ENCODE measurements at places on chromosomes 7 and 10.
A peak's percentile ranks its signal among the peaks of the same experiment; 100 is the strongest.

GRCh38 chr7:139895141-139895829, 66.2 kb downstream of the TBXAS1 start:
- no peak for DNase-seq

DNA sequence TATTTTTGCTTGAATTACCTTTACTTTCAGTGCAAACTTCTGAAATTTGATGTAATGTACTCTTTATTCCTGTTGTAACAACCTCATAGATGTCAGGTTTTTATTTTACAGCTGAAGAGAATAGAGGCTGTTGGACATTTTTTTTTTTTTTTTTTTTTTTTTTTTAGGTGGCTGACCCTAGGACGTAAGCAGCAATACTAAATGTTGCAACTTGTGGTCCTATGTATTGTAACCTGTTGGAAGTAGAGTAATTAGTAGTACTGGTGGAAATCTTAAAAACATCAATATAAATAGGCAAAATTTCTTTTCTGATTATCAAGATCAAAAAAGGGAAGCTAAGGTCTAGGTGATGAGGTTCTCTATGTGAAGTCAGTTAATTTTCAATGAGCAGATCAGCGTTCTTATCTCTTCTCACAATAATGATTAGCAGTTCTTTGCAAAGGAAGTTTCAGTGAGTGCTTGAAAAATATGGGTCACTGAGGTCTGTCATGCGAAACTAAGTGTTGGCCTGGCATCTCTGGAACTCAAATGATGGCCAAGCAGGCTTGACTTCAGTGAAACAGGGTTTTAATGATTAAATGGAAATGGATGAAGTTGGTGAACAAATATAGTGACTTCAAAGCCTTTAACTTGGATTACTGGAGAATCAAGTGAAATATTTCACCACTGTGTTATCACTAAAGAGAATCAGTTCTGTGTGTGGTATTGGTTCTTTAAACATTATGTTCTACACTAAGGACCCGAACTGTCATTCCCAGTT, 42.7 kb downstream of the BICC1 start:
- DNase-seq = no peak

- no peak for DNase-seq
These were observed at the start of gene RAPGEF5 for GRCh38 chr7:22356701-22357310. RAPGEF5 (minus strand) TSS chr7:22357154; CDS start chr7:22357060, 94 bp downstream.

GRCh38 chr10:103193820-103194529, 903 bp upstream of the NT5C2 start:
- DNase-seq = no peak

- peak; percentile 80 for DNase-seq
These were observed 340.2 kb upstream of the CELF2 start for GRCh38 chr10:10677479-10677878.

- DNase-seq = no peak
These were observed 27.0 kb upstream of the ZPBP start for GRCh38 chr7:50119815-50120637.

DNA sequence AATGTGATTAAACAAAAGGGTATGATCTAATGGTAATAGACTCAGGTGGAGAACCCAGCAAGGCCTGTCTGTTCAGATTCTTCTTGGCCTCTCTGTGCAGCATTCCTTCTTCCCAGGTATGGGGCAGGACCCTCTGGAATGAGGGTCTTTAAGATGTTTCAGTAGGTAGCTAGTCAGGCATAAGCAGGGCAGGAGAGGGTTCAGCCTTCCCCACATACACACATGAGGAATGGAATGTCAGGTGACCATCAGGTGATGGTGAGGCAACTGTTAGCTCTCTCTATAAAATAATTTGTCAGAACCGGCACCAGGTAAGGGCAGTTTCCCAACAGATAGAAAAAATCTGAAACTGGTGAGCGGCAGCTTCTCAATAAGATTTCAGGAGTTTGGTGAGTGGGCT, 222.3 kb upstream of the PHYHIPL start:
- DNase-seq = no peak

GRCh38 chr7:47170516-47170915, 411.4 kb downstream of the TNS3 start:
- peak; percentile 5 for DNase-seq

GRCh38 chr10:123096452-123096851, 39.3 kb upstream of the HMX3 start:
- no peak for DNase-seq

DNA sequence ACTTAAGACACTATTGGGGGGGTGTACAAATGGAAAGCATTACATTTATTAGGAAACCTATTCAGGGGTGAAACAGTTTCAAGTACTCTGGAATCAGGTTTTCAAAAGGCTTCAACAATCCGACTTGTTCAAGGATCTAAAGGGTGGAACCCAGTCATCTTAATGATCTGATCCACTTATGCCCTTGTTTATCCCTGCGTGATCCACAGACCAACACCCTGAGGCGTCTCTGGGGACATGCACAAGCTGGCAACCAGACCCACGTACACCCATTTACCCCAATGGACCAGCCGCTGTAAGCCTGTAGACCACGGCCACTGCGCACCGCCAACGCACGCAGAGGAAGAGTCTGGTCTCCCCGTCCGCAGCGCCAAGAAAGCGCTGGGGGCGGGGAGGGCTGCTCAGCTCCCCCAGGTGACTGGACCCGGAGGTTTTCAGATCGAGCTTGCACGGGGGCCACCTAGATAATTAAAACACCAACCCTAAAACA, 13.4 kb downstream of the HNRNPF start:
- peak; percentile 27 for DNase-seq
